NCI-H526 (cell line): ENCODE measurements at places on chromosomes 3 and 15.

GRCh38 chr15:35481992-35482391 lies 64.0 kb downstream of the DPH6 start:
- no peak for DNase-seq

- DNase-seq, result no peak
These were observed 23.8 kb upstream of the GOLGA6C start for GRCh38 chr15:75234191-75234810.

DNA sequence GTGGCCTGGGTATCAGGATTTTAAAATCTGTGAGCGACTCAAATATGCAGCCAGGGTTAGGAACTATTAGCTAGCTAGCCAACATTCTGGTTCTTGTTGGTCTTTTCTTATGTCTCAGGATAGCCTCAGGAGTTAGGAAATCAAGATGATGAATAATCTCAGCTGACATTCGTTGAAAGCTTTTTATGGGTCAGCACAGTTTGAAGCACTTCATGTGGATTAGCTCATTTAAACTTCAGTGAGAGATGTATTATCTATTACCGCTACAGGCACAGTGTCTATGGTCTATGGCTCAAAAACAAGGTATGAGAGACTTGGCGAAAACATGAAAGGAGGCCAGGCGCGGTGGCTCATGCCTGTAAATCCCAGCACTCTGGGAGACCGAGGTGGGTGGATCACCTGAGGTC lies 187.5 kb upstream of the THRB start:
- no peak for DNase-seq

DNA sequence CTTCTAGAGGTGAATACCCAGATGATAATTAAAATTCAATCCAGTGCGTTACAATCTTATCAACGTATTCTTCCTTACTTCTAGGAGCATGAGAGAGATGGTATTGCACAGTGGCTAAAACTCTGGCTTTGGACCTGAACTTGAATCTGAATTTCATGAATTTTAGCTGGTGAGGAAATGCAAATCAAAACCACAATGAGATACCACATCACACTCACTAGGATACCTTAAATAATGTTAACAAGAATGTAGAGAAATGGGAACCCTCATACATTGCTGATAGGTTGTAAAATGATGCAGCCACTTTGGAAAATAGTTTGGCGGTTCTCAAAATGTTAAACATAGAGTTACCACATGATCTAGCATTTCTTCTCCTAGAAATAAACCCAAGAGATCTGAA lies 47.1 kb upstream of the TSC22D2 start:
- DNase-seq, result no peak

GRCh38 chr3:137471558-137472204 lies 292.4 kb upstream of the SOX14 start:
- no peak for DNase-seq

GRCh38 chr15:82398785-82399184 lies 30.8 kb upstream of the GOLGA6L9 start:
- no peak for DNase-seq

- DNase-seq, result no peak
These were observed 11.2 kb downstream of the CLN6 start for GRCh38 chr15:68218331-68218730.

DNA sequence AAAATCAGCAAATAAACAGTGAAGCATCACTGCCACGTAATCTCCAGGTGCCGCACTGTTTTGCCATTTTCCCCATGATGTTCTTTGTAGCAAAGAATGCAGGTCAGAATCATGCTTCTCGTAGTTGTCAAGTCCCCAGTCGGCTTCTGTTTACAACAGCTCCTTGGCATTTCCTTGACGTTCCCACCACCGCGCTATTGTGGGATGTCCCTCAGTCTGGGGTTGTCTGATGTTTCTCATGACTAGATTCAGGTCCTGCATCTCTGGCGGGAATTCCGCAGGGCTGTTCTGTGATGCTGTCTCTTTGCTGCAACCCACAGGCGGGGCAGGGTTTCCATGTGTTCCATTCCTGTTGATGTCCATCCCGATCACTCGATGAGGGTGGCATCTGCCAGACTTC lies 117.9 kb upstream of the SMAD3 start:
- DNase-seq, result no peak

- no peak for DNase-seq
These were observed 130.9 kb upstream of the CTDSPL start for GRCh38 chr3:37730825-37731224.

DNA sequence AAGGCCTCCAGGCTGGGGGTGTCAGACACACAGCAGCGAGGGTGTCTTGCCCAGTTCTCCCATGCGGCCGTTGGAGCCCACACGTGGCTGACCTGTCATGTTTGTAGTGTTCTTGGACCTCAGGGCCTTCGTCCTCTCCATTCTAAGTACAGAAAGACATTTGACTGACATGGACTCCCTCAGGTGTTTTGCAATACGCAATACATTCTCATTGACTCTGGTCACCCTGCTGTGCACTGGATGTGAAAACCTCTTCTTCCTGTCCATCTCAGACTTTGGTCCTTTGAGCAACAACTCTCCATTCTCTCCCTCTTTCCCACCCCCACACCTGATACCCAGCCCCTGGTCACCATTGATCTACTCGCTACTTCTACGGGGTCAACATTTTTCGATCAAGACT lies 28.9 kb upstream of the ACAD9 start:
- no peak for DNase-seq
